ENCODE measurements at places on chromosomes 5 and 9. TPM values are rescaled to one million over a fixed set of nuclear protein-coding genes. Genes with fewer than 3 reads are reported as not detected.

PDE8B gene
- not detected for total RNA-seq

PCDHA8 gene
- under 0.01 TPM for total RNA-seq

SPATA31C1 gene
- total RNA-seq: not detected

CKMT2 gene
- total RNA-seq: 12.8 TPM

RASEF gene
- total RNA-seq: 0.30 TPM

IFNA6 gene
- total RNA-seq: not detected

DMRT2 gene
- total RNA-seq: 0.45 TPM

FIBCD1 gene
- total RNA-seq: 2.4 TPM

OR1J2 gene
- total RNA-seq: 0.30 TPM

LAMC3 gene
- total RNA-seq: 0.30 TPM
